ENCODE measurements at places on chromosomes 7 and 10.

DNA sequence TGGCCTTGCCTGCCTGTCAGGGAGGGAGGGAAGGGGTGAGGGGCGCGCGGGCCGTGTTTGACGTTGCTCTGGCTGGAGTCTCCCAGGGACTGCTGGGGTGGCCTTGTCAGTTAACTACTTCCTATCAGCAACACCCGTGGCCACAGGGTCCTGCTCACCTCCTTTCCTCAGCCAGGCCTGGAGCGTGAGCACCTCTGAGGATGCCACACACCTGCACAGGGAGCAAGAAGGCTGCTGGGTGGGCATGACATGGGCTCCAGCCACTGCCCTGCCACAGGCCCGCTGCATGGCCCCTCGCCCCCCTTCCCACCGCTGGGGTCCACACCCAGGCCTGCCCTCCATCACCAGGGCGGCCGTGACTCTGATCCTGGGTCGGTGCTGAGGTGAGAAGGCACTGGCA is 212.4 kb downstream of the ELFN1 start:
- no peak for DNase-seq

DNA sequence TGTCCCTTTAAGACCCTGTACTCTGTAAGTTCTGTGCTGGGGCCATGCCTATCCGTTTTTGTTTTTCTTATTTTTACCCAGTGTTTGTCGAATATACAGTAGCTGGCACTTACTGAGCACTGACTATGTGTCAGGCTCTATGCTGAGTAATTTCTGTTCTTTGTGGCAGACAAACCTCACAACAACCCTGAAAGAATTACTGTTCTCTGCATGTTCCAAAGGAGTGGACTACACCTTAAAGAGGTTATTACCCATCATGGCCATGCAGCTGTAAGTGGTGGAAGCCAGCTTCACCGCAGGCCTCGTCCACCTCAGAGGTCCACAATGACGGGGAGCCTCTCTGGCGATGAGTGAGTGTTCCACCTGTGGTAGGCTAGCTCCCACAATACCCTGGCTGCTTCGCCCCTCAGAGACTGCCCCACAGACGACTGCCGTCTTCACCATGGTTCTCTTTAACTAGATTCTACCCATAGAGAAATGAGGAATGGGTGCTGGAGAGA is 30.1 kb upstream of the RBM20 start:
- DNase-seq, result no peak

- DNase-seq, result no peak
Measured at GRCh38 chr10:10193848-10194247, 823.8 kb upstream of the CELF2 start.

DNA sequence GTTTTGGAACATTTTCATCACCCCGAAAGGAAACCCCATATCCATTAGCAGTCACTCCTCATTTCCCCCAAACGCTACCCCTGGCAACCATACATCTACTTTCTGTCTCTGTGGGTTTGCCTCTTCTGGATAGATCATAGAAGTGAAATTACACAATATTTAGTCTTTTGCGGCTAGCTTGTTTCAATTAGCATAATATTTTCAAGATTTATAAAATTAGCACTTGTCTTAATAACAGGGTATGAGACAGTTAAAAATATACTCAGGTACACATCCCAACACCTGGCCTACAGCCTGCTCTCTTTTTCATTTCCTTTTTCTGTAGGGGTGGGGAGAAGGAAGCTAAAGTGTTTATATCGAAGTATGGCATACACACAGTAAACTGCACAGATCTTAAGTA is 81.4 kb upstream of the LRGUK start:
- peak; percentile 6 for DNase-seq

- DNase-seq, result no peak
Measured at GRCh38 chr7:78587443-78588044, 789.0 kb downstream of the PHTF2 start.

- DNase-seq, result no peak
Measured at GRCh38 chr10:34811968-34812514, 3.1 kb downstream of the PARD3 start.

- DNase-seq, result no peak
Measured at GRCh38 chr10:109007514-109007913, 915.8 kb downstream of the XPNPEP1 start.

DNA sequence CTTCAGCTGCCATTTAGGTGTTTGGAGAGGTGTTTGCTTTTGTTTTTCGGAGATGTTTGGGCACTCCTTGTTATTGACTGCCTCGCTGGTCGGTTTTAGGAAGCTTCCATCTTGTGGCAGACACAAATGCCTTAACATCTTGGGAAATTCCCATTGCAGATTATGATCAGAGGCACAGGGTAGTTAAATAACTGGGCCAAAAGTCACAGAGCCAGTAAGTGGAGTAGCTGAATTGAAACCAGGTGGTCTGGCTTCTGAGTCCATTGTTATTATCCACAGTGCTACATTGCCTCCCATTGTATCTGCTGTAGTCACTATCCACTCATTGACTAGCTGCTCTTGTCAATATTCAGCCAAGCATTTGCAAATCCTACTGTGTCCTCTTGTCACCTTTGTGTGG is 138.2 kb upstream of the PLPP4 start:
- DNase-seq, result no peak

DNA sequence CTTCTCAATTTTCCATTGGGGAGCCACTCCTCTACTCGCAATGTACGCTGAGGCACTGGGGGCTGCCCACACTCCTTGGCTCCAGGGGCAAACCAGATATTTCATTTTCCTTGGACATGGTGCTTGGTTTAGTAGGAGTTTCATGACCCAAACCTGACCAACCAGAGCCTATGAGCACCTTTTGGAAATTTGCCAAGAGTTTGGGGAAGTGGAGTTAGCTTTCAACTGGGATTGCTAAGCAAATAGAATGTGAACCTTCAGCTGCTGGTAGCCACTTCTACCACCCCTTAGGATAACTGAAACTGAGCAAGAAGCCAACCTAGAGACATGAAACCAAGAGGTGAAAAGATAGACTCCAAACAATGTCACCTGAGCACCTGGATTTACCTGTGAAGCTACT is 74.9 kb upstream of the COL13A1 start:
- DNase-seq, result no peak

GRCh38 chr7:38548605-38549004 is 82.6 kb downstream of the AMPH start:
- no peak for DNase-seq

- DNase-seq, result no peak
Measured at GRCh38 chr7:73573276-73573675, 5.1 kb downstream of the TBL2 start.

GRCh38 chr7:154627646-154628290 is 375.2 kb downstream of the PAXIP1 start:
- DNase-seq, result no peak

DNA sequence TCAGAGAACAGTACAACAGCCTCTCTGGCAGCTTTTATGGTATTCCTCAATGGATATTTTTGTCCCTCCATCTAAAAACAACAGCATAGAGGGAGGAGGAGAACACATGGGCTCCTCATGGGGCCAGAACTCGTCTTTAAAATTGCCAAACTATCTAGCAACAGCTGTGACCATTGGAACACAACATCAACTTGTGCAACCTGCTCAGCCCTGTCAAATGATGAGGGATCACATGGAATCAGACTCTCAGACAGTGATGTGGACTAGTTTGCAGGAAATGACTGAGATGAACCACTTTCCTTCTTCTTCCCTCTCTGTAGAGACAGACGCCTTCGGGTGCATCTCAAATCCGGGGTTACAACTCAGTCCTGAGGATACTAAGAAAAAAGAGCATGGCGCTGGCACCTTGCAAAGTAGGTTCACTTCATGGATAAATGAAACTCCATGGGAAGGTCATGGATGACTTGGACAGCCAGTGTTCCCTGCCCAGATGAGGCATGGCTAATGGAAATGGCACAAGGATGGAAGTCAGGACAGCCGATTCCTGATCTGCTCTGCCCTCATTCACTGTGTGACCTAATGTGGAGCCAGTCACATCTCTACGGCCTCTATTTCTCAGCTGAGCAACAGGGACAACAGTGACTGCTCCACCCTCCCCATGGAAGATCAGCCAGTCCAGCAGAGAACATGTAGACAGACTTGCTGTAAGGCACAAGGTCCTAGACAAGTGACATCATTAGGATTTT is 24.6 kb upstream of the DGKI start:
- DNase-seq, result no peak

GRCh38 chr10:11642566-11642965 is 31.1 kb upstream of the USP6NL start:
- peak; percentile 80 for DNase-seq

DNA sequence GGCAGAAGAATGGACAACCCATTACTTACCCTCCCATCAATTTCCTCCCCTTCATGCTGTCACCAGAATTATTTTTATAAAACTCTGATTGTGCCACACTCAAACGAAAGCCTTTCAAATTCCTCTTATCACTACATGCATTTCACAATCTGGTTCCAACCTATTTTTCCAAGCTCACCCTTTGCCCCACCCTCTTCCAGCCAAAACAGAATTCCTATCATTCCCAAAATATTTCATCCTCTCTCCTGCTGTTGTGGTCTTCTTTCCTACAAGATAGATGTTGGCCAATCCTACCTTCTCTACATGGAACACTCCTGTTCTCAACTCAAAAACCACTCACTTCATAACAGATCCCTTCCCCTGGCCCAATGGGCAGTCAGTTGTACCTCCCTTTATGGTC is 111.5 kb downstream of the ELAPOR2 start:
- no peak for DNase-seq

DNA sequence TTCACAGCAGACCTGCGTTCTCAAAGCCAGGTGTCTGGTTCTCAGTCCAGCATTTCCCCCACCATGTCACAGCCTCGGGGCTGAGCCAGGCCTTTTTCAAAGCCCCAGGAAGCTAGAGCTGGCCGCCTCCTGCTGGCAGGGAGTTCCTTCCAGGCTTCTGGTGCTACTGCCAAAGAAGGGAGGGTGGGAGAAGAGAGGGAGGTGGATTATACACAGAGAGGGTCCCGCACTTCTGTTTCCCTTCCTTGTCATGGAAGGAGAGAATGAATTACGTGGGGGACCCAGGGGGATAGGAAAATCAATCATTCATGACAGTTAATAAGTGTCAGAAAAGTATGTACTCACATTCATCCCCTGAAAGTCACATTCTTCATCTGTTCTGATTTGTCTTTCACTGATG is 600 bp upstream of the LGI1 start:
- no peak for DNase-seq

- DNase-seq, result peak; percentile 82
Measured at GRCh38 chr10:102701272-102701671, 12.9 kb downstream of the ARL3 start.

GRCh38 chr7:35285799-35286198 is 31.9 kb upstream of the TBX20 start:
- no peak for DNase-seq

- no peak for DNase-seq
Measured at GRCh38 chr10:89921403-89921802, 220.0 kb downstream of the KIF20B start.

GRCh38 chr7:122055073-122055472 is 89.0 kb downstream of the AASS start:
- no peak for DNase-seq

DNA sequence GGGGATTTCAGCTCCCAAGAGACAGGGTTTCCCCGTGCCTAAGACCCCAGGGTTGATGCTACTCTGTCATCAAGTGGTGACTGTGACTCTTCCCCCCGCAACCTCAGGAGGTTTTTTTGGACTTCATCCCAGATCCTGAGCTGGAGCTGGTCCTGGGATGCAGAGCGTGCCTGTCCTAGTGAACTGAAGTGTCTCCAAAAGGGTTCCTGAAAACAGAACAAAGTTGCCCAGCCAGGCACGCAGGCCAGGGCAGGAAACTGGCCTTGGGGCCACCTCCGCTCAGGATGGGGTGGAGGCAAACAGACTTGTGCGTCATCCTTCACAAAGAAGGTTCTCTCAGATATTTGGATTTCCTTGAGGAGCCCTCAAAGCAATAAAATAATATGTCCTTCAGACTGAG is 118.9 kb downstream of the ITIH5 start:
- DNase-seq, result no peak

GRCh38 chr7:136009488-136010079 is 32.4 kb upstream of the MTPN start:
- DNase-seq, result peak; percentile 4

GRCh38 chr7:44771358-44771757 is 22.7 kb downstream of the ZMIZ2 start:
- DNase-seq, result no peak

DNA sequence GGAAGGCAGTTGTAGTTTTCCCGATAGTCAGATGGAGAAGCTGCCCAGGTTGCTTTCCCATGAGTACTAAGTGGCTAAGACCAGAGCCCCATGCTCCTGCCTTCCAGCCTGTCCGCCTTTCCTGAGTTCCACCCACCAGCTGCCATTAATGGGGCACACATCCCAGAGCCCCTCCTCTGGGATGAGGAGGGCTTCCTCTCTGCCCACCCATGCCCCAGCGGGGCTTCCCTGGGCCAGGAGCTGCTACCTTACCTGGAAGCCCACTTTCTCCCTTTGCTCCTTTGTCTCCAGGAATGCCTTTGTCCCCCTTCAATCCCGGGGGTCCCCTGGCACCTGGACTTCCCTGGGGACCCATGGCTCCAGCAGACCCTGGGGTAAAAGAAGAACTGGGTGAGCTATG is 7.8 kb downstream of the SFTPD start:
- no peak for DNase-seq

DNA sequence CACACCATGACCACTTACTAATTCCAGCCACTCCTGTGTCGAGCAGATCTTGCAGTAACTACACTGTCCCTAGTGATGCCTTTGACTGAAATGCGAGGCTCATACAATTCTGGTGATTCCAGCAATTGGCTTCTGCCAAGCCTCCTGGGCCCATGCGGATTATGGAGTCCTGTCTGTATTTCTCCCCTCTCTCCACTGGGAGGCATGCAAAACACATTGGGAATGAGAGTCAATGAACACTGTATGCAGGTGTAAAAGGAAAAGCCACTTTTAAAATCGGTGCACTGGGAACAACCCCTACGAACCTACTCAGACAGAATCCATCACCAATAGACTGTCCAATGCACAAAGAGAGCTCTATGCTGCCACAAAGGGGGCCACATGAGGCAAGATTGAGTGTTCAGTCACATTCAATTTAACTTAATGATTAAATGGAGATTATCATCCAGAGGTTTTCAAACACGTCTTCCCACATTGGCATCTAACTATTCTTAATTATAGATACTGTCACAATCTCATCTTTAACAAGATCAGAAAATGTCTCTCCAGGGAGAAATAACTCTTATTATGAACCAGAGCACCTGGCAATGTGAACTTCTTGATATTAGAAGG is 550.6 kb downstream of the GLRX3 start:
- DNase-seq, result no peak

DNA sequence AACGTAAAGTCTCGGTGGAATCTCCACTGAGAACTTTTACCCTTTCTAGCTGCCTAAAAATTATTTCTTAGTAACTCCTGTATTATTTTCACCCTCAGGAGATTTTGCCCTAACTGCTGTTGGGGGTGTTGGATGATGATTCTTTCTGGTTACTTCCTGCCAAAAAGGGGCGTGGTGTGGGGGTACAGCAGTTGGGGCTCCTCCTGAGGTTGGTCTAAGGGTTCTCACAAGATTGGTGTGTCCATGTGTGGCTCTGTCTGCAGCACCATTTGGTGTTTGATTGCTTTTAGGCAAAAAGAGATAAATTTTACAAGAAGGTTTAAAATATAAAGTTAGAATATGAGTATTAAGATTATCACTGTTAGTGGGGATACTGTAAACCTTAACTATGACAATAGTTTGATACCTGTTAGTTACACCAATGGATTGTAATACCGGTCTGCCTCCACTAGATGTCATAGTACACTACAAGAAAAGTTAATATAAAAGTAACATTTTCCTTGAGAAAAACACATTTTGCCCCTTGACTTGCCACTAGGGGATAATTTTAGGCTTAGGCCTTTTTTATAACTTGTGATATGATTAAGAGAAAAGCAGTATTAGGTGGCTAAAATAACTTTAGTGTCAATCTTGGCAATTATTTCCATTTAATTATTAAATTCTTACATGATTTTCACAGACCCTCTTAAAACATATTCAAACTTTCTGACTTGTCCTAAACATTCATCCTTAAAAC is 928.7 kb downstream of the IPMK start:
- DNase-seq, result peak; percentile 45

Measured in MV-4-11 (cell line).